Neural progenitor cell (in vitro differentiated cells): ENCODE measurements at places on chromosomes 5 and 9.
A peak's percentile ranks its signal among the peaks of the same experiment; 100 is the strongest.

DNA sequence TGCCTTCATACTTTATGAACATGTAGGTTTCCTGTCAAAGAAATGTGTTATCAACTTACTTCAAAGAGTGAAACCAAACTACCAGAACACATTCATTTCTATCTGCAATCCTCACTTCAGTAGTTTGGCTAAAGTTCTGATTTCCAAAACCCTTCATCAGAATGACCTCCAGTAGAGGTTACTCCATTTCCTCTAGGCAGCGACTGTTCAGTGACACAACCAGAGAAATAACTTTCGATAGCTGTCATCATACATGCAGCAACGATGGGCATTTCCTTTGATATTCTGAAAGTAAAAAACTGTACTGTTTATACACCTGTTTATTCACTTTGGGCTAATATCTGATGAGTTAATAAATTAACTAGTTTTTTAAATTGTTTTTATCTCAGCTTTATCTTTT, 532.5 kb upstream of the IZUMO3 start:
- no peak for DNase-seq

- peak; percentile 14 for DNase-seq
Measured at GRCh38 chr9:83267741-83268140, 204.8 kb upstream of the RASEF start.

DNA sequence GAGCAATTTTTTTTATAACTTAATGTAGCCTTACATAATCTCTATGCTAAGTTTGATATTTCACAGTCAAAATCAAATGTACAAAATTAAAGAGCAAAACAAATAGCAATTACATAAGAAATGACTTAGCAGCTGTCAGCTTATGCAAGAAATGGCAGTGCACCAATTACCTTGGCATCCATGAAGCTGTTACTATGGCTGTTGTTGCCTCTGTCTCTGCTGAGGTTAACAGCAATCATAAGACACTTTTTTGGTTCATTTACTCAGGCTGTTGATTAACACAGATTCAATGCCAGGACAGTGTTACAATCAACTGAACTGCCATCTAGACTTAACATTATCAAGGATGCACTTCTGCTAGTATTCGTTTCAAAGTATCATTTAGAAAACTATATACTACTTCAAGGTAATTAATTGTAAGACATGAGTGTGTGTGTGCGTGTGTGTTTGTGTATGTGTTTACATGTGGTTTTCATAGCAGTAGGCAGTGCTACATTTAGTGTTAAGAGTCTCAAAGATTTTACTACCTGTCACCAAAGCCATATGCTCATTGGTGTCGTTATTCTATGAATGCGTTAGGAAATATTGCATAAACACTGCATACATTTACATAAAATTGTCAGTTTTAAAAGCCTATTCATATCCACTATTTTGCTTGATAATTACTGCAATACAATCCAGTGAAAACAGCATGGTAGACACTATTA, 1084.2 kb upstream of the COX7C start:
- DNase-seq = no peak

DNA sequence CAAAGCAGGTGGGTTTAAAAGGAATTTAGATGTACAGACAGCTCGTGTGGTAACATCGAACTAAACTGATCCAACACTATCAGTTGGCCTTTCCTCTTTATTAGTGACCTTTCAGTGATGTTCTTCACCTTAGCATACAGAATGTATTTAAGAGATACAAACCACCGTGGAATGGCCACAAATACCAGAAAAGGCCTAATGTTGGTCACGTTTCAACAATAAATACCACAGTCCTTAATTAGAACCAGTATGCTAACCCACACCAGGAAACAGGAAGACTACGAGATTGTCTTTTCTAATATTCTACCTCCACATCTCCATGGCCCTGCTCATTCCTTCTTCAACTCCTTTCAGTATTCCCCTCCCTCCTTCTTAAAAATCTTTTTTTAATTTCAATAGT, 40.4 kb downstream of the GNAQ start:
- DNase-seq = no peak

DNA sequence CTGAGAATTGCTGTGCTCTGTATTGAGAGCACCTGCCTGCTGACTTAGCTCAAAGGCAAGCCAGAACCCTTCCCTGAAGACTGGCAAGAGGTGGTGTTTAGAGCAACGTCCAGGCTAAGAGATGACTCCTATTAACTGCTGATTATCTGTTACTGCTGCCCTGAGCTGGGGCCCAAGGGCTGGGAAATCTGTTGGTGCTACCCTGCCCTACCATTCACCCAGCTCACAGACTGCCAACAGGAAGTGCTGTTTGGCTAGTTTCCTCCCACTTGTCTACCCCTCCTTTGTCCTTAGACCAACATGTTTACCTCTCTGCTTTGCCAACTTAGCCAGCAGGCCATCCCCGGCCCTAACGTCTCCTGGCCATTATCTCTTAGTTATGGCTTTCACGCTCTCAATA, 6.9 kb downstream of the RAB24 start:
- DNase-seq = no peak

- DNase-seq = peak; percentile 70
Measured at GRCh38 chr9:26656003-26656870, 236.4 kb downstream of the CAAP1 start.

GRCh38 chr5:159660401-159660800, 255.9 kb upstream of the ADRA1B start:
- DNase-seq = no peak

- DNase-seq = no peak
Measured at GRCh38 chr9:89903141-89903475, 298.3 kb downstream of the GADD45G start.

- DNase-seq = peak; percentile 82
Measured at GRCh38 chr5:172714491-172715420, 56.2 kb downstream of the DUSP1 start.

DNA sequence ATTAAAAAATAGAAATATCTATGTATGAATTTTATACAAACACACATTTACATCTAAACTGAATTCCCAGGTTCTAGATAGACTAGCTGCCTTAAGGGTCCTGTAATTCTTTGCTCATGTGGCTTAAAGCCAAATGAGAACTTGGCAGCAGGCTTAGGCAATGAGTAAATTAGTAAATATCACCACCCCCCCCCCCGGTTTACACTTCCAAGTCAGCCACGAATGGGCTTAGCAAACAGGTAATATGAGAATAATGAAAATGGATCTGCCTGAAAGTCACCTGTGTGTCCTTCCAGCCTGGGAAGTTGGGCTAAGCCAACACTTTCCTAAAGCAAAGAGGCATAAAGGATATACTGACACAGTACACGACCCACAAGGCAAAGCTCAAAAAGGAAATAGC, 108.6 kb downstream of the KLHL3 start:
- DNase-seq = no peak

- no peak for DNase-seq
Measured at GRCh38 chr9:16960084-16960483, 89.6 kb upstream of the BNC2 start.

DNA sequence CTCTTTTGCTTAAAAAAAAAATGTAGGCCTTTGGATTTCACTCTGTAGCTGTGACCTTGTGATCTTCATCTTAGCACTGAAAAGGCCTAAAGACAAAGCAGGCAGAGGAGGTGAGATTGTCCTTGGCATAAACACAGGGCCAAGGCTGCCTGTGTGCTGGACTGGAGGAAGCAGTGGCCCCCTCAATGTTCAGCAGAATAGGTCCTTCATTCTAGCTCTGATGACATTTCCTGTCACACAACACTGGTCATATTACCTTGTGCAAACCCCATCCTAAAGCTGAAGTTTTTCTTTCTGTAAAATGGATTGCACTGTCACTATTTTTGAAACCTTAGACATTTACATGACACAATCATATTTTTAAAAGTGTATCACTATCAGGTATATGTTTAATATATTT, 147.4 kb downstream of the INSYN2B start:
- no peak for DNase-seq

DNA sequence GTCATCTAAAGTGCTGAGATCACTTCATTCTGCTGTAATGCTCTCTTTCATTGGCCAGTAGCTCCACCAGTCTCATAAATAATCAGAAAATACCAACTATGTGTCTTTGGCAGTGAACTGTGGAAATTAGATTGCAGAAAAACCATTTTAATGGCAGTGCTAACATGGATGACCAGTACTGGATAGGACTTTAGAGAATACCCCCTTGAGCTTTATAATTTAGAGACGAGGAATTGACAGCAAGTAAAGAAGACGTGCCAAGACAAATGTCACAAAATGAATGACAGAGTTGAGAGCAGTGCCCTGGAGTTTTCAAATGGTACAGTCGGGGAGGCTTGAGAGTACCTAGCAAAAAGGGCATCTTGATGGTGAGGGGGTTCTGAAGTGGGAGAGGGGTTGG, 5.8 kb downstream of the MSANTD3 start:
- no peak for DNase-seq

GRCh38 chr9:132627106-132627505, 42.7 kb downstream of the DDX31 start:
- DNase-seq = no peak

GRCh38 chr5:116423587-116424257, 150.9 kb downstream of the SEMA6A start:
- no peak for DNase-seq

- DNase-seq = no peak
Measured at GRCh38 chr5:60173667-60174066, 280.1 kb upstream of the PDE4D start.

DNA sequence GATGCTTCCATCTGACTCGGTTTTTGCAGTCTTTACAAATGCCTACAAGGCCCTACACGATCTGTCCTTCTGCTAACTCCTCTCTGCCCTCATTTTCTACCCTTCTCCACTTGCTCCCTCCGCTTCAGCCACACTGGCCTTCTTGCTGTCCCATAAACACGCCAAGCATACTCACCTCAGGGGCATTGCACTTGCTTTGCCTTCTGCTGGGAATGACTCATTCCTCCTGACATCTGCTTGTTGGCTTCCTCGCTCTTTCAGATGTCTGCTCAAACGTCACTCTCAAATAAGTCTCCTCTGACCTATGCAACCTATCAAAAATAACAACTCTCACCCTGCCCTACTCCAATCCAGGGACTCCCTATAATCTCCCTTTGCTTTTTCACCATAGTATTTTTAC, 28.2 kb downstream of the CDC25C start:
- no peak for DNase-seq
